ENCODE measurements at places on chromosomes 7 and 10.

DNA sequence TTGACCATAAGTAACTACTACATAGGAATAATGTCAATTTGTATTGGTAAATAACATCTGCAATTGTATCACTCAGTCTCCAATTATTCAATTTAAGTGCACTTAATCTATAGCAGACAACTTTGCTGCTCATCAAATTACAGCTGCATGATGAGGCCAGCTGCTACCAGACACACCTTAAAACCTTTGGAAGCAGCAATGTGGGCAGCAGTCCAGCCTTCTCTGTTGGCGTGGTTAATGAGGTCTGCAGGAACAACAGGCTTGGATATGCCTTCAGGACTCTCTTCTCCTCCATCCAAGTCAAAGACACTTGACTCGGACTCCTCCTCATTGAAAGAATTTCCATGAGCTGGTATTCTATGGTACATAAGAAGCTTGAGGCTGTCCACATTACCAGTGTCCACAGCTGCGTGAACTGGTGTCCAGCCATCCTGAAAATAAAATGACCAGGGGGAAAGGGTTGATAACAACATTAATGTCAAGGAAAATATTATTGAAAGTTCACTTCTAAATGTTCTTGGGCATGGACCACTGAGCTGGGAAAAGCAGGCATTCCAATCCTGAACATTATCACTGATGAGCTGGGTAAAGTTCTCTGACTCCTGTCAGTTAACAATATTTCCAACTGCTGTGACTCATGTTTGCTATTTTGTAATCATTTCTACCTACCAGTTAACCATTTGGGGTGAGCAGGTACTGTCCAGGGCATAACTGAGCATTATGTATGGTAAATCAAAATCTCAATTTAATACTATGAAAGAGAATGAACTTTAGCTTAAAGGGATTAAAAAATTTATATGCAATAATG lies 95.7 kb downstream of the CTTNBP2 start:
- no peak for DNase-seq

- no peak for DNase-seq
Observed at GRCh38 chr7:114415064-114415989, 712 bp downstream of the FOXP2 start.

DNA sequence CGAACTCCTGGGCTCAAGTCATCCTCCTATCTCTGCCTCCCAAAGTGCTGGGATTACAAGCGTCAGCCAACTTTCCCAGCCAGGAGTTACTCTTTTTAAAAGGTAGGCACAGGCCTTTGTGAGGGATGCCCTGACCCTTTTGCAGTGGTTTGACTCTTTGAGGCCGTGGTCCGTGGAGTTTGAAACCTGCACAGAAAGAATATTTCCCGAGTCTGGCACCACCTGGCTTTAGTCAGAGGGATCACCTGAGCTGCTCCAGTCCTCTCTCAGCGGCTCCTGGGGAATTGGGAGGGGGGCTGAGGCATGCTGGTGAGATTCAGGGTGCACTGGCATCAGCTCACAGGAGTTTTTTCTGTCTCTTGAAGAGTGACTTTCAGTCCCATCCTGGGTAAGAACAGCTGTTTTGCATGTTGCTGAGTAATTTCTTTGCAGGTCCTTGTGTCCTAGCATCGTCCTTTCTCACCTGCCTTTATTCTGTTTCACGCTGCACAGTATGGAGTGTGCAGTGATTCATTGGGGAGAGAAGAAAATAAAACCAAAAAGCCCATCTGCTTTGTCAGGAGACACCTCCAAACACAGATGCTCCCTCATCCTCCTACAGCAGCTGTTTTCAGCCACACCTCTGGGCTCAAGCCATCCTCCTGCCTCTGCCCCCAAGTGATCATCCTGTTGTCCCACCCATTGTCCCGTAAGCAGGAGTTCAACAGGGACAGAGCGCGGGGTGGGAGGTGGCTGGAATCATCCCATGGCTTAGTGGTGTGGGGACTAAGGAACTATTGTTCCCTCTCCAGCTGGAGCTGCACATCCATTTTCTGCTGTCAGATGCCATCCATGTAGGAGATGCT lies 284.7 kb downstream of the CAMK1D start:
- DNase-seq = no peak

GRCh38 chr10:132834891-132835847 lies 49.2 kb upstream of the NKX6-2 start:
- no peak for DNase-seq

DNA sequence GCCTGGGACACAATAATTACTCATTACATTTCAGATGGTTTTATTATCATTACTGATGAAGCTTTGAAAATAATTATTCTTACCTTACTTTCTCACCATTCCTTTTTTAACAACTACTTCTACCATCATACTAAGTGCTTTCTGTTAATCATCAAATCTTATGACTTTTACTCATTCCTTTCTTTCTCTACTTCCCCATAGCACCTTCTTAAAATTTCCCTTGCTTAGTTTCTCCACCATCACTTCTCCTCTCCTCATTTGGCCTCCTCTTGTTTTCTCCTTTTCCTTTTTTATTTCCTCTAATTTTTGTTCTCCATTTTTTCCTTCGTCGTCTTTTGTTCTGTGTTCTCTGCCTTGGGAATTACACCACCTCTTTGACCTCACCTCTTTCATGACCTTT lies 303.2 kb upstream of the KAT6B start:
- DNase-seq = no peak

DNA sequence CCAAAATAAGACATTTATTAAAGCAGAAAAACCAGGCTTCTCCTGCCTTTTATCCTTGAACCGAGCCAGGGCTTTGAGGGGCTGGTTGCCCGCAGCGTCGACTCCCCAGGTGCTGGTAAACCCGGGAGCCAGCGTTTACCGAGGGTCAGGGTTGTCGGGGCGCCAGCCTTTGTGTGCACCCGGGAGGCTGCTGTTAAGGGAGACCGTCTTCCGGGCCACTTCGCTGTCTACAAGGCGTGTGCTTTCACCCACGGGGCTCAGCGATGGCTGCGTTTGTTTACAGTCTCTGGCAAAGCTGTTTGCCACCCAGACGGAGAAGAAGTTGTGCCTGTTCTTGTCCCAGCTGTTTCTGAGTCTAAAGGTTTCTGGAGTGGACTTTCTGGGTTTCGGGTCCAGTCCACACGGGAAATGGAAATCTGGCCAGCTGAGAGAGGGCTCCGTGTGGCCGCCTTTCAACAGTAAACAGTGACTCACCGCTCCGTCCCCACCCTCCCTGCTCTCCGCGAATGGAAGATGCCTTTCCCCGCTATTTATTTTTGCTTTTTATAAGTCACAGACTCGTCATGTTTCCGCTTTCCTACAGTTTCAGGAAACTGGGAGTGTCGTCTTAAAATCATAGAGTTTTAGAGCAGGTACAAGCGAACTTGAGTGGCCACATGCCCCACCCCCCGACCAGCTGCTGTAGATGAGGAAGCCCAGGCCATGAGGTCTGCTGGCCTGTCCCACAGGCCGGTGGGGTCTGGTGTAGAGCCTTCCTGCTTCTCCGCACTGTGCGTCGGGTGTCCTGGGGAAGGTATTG lies 2.2 kb downstream of the MAFK start:
- DNase-seq = peak; percentile 86

DNA sequence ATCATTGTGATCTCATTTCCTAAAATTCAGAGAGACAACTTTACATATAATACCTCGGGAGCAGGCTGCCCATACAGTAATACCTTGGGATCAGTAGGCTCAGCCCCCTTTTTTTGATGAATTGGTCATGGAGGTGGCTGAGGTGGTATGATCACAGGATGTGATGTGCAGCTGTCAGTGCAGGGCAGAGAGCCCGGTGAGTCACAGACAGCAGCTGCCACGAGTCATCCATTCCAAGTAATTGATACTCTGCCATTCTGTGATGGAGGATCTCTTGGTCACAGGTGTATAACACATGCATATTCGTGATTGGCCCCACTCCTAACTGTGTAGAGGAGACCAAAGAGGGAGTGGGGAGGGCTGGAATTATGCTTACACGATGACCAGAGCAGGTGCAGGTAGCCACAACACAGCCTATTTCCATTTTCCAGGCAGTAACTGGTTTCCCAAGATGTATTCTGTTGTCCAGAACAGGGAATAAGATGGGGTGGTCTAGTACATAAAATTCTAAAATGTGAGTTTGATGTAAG lies 14.1 kb downstream of the NRCAM start:
- DNase-seq = no peak

- no peak for DNase-seq
Observed at GRCh38 chr7:128164955-128165670, 76.0 kb upstream of the LEP start.

- no peak for DNase-seq
Observed at GRCh38 chr10:57743711-57744110, 524.0 kb downstream of the IPMK start.

GRCh38 chr7:1700086-1700485 lies 30.0 kb downstream of the ELFN1 start:
- DNase-seq = no peak

- no peak for DNase-seq
Observed at GRCh38 chr10:128110339-128110738, 15.9 kb downstream of the MKI67 start.

GRCh38 chr10:30116041-30116491 lies 56.7 kb upstream of the JCAD start:
- no peak for DNase-seq

GRCh38 chr10:26486304-26486703 lies 48.2 kb downstream of the APBB1IP start:
- no peak for DNase-seq

GRCh38 chr7:46738796-46739195 lies 817.7 kb upstream of the IGFBP3 start:
- no peak for DNase-seq

Data from right cardiac atrium (tissue), 5 donors.